Cardiac fibroblast (primary cell): ENCODE measurements at places on chromosomes 3 and 15.

DNA sequence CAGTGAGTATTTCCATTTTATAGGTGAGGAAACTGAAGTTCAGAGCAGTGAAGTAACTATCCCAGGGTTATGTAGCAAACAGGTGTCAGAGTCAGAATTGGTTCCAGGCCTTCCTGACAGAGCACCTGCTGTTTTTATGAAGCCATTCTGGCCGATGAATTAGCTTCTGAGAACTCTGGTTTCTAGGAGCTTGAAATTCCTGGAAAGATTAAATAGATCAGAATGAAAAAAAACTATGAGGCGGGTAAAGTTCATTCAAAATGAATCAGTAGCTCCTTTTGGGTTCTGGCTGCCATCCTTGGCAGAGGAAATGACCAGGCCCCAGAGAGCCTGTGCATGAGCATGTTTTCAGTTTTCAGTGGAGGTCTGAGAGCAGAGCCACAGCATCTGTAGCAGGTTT, 59.3 kb upstream of the CFAP161 start:
- DNase-seq, result no peak

- DNase-seq, result peak; percentile 94
Observed at GRCh38 chr15:58469432-58470353, 37.9 kb downstream of the LIPC start.

DNA sequence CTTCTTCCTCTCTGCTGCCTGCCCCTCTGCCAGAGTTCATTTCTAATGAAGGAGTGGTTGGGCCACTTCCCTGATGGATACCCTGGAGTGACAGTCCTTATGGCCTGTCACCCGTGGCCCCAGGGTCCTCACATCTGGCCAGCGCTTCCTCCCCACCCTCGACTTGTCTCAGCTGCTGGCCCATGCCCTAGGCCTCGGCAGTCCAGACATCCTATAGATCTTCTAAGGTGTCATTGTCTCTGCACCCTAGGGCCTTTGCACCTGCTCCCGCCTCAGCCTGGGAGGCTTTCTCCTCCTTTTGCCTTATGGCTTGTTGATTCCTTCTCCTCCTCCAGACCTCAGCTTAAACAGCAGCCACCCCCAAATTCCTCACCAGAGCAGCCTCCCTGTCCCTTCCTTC, 181.0 kb downstream of the NSMCE3 start:
- no peak for DNase-seq

DNA sequence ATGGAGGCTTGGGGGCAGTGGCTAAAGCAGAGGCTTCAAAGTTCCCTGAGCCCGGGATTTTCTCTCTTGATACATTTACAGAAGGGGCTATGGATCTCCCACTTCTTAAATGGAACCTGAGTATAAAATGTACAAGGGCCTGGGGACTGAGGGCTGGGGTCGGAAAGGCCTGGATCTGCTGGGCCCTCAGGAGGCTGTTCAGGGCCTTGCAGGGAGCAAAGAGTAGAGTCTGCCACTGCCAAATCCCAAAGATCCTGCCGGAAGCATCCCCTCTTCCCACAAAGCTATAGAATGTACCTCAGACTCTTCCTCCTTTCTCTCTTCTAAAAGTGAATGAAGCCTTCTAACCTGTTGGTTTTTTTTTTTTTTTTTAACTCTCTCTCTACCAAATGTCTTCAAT, 59.8 kb upstream of the ARHGEF3 start:
- DNase-seq, result no peak

DNA sequence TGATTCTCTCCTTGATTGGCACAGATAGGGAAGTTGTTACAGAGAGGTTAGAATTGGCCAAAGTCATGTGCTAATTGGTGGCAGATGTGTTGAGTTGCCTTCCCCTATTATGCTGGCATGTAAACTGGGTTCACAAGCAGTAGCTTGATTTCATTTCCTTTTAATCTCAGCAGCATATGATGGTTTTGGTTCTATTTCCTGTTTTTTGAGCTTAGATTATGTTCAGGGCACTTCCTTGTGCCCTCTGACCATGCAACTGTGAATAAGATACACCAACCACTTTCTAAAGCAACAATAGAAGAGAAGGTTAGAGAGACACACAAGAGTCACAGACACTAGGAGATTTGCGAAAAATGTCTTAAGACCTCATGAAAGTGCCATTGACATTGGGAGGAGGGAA, 16.5 kb downstream of the HPS3 start:
- no peak for DNase-seq

- no peak for DNase-seq
Observed at GRCh38 chr15:43249236-43249635, 17.5 kb downstream of the TGM5 start.

DNA sequence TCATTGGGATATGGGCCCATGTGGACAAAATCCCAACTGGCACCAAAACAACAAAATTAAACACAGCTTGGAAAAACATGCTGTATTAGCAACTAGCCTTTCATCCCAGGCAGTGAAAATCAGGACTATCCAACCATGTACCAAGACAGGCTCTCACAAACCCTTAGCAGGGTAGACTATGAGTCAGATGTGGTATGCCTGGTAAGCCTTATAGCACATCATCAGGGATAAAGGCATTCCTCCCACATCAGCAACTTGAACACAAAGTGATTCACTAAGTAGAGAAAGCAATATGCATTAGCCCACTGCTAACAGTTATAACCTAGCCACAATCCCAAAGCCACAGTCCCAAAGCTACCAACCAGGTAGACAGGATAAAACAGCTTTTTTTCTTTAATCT, 8.0 kb downstream of the CEP152 start:
- peak; percentile 80 for DNase-seq

DNA sequence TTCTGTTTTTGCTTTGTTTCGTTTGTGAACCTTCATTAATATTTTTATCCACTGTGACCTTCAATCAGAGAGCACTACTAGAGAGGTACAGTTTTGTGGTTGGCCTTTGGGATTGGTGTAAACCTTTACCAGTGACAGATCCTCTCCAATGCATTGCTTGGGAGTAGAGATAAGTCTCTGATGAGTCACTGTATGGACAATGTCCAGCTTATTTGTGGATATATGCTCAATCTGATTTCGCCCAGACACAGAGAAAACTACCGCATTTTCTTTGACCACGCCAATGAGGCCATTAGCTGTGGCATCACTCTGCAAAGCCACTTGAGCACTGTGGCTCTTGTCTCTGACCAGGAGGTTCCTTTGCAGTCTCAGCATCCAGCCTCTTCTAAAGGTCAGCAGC, 964.7 kb downstream of the TUSC7 start:
- no peak for DNase-seq

DNA sequence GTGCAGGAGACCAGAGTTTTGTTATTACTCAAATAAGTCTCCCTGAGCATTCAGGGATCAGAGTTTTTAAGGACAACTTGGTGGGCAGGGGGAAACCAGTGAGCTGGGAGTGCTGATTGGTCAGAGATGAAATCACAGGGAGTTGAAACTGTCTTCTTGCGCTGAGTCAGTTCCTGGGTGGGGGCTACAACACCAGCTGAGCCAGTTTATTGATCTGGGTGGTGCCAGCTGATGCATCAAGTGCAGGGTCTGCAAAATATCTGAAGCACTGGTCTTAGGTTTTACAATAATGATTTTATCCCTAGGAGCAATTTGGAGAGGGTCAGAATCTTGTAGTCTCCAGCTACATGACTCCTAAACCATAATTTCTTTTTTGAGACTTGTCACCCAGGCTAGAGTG, 13.8 kb upstream of the ZNF662 start:
- DNase-seq, result peak; percentile 17

- DNase-seq, result peak; percentile 72
Observed at GRCh38 chr15:91515188-91515754, 338.2 kb upstream of the SLCO3A1 start.

- DNase-seq, result no peak
Observed at GRCh38 chr3:165682734-165683133, 154.5 kb downstream of the BCHE start.

- no peak for DNase-seq
Observed at GRCh38 chr3:79246875-79247724, 520.7 kb downstream of the ROBO1 start.

GRCh38 chr3:27253831-27254230, 115.4 kb downstream of the NEK10 start:
- DNase-seq, result peak; percentile 64

DNA sequence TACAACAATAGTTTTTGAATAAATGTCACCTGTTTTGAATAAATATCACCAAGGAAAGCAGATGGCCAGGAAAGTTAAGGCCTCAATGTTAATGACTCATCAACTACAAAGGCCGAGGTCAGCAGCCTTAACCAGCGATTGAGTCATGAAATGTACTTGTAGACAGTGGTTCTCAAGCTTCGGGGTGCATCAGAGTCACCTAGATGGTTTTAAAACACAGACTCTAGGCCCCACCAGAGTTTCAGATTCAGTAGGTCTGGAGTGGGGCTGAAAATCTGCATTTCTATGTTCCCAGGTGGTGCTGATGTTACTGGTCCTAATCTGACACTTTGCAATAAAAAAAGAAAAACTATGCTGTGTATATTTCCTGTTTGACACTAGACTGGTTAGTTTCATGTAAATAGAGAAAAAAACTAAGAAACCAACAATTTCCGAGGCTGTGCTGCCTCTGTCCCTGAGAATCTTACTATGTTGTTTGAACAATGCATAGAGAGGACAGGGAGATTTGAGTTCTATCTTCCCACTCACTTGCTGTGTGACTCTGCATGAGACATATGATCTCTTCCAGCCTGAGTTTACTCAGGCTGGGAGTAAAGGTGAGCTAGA, 9.8 kb downstream of the RAB27A start:
- peak; percentile 95 for DNase-seq

- peak; percentile 78 for DNase-seq
Observed at GRCh38 chr3:97793420-97794019, 28.3 kb upstream of the CRYBG3 start.
